ENCODE measurements at places on chromosomes 13 and 19.

DNA sequence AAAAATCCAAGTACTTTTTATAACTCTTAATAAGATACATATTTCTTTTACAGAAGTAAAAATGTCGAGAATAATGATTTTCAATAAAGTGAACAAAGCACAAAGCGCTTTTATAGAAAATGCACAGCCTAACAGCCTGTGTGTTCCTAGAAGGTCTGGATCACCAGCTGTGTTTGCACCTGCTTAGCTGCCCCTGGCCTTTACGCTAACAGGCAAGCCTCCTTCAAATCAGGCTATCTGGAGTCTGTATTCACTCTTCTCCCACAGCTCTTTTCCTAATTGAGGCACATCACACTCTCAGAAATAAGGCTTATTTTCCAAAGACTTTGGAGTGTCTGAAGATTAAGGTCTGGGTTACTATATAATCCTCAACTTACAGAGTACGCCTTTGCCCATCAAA is 183.1 kb downstream of the LHFPL6 start:
- H3K4me1 ChIP-seq: no peaks in the 10 kb centered on the region
- no peak overlapping the region for H3K27ac ChIP-seq
- no peaks in the 10 kb centered on the region for H3K27me3 ChIP-seq

DNA sequence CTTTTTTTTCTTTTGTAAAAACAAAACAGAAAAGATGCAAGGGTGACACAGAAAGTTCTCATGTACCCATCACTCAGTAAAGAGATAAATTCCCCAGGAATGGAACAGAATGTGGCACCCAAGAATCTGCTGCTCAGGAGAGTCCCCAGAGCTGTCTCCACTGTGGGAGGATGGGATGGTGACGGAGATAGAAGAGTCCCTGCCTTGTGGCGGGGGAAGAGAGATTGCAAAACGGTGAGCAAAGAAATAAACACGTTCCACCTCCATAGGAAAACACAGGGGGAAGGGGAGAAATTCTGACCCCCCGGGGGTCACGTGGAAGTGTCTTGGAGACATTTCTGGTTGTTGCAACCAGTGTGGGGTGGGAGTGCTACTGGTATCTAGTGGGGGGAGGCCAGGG is 76.4 kb downstream of the INSR start:
- H3K36me3 ChIP-seq: no peaks in the 10 kb centered on the region
- no peak overlapping the region for H3K4me3 ChIP-seq
- no peaks in the 10 kb centered on the region for H3K27me3 ChIP-seq
- peaks cover 10% of the 10 kb centered on the region for H3K4me1 ChIP-seq

DNA sequence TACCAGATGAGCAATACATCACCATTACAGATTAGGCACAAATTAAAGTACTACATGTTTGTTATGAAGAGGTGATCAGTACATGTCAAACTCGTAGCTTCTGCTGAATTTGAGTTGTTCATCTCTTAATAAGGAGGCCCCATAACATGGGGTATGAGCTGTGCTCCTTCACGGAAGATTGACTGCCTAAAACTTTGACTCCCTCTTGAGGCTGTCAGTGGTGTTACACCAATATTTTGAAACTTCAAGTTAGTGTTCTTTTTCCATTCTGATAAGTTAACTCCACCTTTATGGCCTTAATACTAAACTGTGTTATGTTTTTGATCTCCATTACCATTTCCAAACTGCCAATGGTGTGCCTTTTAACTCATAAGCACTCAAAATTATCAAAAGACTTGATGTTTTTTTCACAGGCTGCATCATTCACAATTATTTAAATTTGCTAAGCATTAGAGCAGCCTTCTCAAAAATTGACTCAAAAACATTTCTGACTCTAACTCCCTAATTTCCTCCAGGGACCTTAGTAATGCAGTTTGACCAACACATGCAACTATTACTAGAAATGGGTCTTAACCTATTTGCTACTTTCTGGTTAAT is 1591.5 kb downstream of the PCDH9 start:
- no peak for DNase-seq
- no peaks in the 10 kb centered on the region for H3K27me3 ChIP-seq
- no peak overlapping the region for H3K27ac ChIP-seq
- no peak overlapping the region for H3K4me3 ChIP-seq
- no peaks in the 10 kb centered on the region for H3K4me1 ChIP-seq

DNA sequence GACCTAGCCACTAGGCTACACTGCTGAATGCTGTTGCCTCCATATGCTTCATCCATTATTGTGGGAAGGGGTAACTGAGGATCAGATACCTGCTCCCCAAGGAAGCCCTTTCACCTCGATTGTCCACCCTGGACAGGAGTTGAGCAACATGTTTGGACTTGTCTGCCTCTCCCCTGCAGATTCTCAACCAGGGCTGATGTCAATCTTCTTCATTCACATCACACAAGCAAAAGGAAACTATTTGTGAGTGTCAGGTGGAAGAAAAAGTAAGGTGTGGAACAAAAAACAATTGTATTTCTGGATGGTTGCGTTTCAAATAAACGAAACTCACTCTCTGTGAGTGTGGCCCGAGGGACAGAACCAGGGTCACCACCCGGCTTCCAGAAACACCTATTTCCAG is 29.5 kb upstream of the MUC16 start:
- H3K27me3 ChIP-seq: no peaks in the 10 kb centered on the region
- no peak overlapping the region for H3K27ac ChIP-seq
- H3K36me3 ChIP-seq: no peaks in the 10 kb centered on the region
- H3K4me3 ChIP-seq: no peak overlapping the region
- DNase-seq: no peak
- no peaks in the 10 kb centered on the region for H3K4me1 ChIP-seq

GRCh38 chr13:29908416-29909080 is 58.1 kb upstream of the UBL3 start:
- no peak overlapping the region for H3K27ac ChIP-seq
- H3K4me3 ChIP-seq: no peak overlapping the region
- H3K27me3 ChIP-seq: no peaks in the 10 kb centered on the region
- peak; percentile 42 for DNase-seq

GRCh38 chr19:33564836-33565338 is 43.3 kb upstream of the PEPD start:
- no peak for DNase-seq
- no peaks in the 10 kb centered on the region for H3K27me3 ChIP-seq
- no peak overlapping the region for H3K27ac ChIP-seq

DNA sequence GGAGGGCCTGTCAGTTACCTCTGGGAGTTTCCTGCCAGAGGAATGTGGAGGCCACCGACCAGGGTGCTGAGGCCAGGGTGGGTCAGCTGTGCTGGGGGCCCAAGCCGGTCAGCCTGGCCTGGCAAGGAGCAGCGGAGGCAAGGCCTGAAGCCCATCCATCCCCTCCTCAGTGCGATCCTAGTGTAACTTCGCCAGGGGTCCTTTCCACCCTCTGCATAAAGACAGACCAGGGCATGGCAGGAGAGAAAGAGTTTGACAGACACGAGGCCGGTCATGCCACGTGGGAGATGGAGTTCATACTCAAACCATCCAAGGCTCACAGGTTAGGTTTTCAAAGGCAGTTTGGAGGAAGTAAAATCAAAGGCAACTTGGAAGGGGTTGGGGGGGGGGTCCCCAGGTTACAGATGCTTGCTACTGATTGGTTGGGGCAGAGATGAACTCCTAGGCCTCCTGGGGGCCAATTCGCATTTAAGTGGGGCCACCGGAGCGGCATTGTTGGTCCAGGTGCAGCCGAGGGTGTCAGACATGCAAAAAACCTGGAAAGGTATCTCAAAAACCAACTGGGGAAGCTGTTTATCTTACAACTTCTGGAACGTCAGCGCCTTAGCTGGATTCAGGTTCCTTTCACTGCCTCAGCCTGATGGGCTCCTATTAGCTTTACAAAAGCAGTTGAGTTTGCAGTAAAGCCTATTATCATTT is 36.8 kb upstream of the DPRX start:
- H3K27me3 ChIP-seq: no peaks in the 10 kb centered on the region
- no peak for DNase-seq
- H3K4me1 ChIP-seq: no peaks in the 10 kb centered on the region
- H3K4me3 ChIP-seq: no peak overlapping the region
- H3K27ac ChIP-seq: no peak overlapping the region
- H3K36me3 ChIP-seq: no peaks in the 10 kb centered on the region

- H3K27me3 ChIP-seq: no peaks in the 10 kb centered on the region
- no peaks in the 10 kb centered on the region for H3K4me1 ChIP-seq
- H3K36me3 ChIP-seq: no peaks in the 10 kb centered on the region
- no peak overlapping the region for H3K27ac ChIP-seq
- DNase-seq: no peak
Observed at GRCh38 chr13:66578305-66578704, 651.8 kb downstream of the PCDH9 start.

GRCh38 chr19:31597616-31598015 is 248.4 kb upstream of the TSHZ3 start:
- DNase-seq: no peak
- H3K36me3 ChIP-seq: no peaks in the 10 kb centered on the region
- no peak overlapping the region for H3K4me3 ChIP-seq
- H3K27me3 ChIP-seq: no peaks in the 10 kb centered on the region
- H3K27ac ChIP-seq: no peak overlapping the region

DNA sequence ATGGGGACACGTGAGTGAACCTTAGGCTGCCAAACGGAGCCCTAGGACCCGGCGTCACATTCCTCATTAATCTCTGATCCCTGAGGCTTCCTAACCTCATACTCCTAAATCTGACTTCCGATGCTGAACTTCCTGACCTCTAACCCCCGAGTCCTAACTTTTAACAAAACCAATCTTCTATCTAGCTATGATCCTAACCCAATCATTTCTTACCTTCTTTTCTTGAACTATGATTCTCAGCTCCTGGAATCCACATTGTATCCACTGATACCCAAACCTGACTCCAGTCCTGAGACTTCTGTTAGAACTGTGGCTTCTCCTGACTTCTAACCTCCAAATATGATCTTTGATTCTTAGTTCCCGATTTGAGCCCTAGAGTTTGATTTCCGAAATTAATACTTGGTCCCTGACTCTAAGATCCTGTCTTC is 447 bp downstream of the NFKBIB start:
- peak overlapping the region; percentile 87 for H3K27ac ChIP-seq
- H3K4me3 ChIP-seq: peak overlapping the region; percentile 92
- DNase-seq: no peak

- H3K4me3 ChIP-seq: no peak overlapping the region
- DNase-seq: no peak
- H3K36me3 ChIP-seq: no peaks in the 10 kb centered on the region
- H3K4me1 ChIP-seq: no peaks in the 10 kb centered on the region
Observed at GRCh38 chr13:112346173-112346898, 29.8 kb upstream of the SPACA7 start.

GRCh38 chr13:89748716-89749115 is 1598.8 kb upstream of the MIR17HG start:
- no peaks in the 10 kb centered on the region for H3K4me1 ChIP-seq
- H3K4me3 ChIP-seq: no peak overlapping the region
- H3K27me3 ChIP-seq: no peaks in the 10 kb centered on the region
- H3K27ac ChIP-seq: no peak overlapping the region
- no peaks in the 10 kb centered on the region for H3K36me3 ChIP-seq

DNA sequence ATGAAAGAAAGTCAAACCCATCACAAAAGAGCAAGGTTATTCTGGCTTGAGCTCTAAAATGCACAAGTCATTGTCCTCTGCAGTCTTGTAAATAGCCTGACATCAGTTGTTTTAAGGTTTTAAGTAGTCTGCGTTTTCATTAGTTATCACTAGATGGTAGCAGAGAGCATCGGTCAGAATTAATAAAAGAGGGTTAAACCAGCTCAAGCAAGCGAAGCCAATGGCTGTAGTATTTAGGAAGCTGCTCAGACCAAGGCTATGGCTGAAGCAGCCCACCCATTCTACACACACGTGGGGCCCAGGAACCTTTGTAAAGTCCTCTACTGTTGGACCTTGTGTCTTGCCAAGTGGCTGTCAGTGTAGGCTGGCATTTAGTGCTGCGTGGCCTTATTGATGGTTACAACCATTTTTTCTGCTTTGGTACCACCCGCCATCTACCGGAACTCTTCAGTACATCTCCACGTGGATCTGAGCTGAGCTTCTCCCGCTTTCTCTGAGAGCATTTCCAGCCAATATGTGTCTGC is 13.3 kb upstream of the ZNF57 start:
- H3K27me3 ChIP-seq: no peaks in the 10 kb centered on the region
- H3K36me3 ChIP-seq: no peaks in the 10 kb centered on the region
- no peaks in the 10 kb centered on the region for H3K4me1 ChIP-seq
- no peak for DNase-seq

DNA sequence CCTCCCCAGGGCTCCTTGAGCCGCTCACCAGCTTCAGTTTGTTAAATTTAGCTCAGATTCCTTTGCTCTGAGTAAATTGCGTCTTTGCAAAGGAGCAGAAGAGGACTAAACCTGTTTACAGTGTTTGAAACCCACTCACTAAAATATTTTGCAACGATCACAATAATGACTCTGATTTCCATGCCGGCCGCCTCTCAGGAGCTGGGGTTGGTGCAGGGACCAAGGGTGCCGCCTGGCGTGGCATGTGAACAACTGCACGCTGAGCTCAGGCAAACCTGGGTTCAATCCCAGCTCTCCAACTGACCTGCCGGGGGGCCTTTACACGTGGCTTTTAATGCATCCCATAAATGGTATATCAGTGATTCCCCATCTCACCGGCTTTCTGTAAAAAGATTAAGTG is 68.7 kb upstream of the CACNA1A start:
- H3K4me3 ChIP-seq: no peak overlapping the region
- no peaks in the 10 kb centered on the region for H3K4me1 ChIP-seq
- no peaks in the 10 kb centered on the region for H3K27me3 ChIP-seq
- H3K27ac ChIP-seq: no peak overlapping the region
- no peaks in the 10 kb centered on the region for H3K36me3 ChIP-seq
- DNase-seq: no peak

DNA sequence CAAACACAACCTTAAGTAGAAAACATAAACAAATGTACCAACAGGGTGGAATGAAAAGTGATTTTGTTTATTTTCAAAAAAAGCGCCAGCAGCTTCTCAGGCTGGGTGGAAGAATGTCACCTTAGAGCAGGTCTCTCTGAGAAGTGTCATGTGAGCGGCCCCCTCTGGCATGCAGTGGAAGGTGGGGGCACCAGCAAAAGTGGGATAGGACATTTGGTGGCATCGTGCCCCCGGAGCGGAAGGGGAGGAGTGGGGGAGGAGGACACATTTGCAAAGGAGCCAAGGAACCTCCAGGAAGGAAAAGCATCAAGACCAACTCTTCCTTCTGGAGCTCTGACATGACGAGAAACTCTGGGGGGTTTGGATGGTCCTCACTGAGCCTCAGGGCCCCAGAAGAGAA is 635.3 kb downstream of the UQCRFS1 start:
- no peaks in the 10 kb centered on the region for H3K4me1 ChIP-seq
- H3K27ac ChIP-seq: no peak overlapping the region
- H3K27me3 ChIP-seq: no peaks in the 10 kb centered on the region
- H3K4me3 ChIP-seq: no peak overlapping the region
- no peaks in the 10 kb centered on the region for H3K36me3 ChIP-seq

- H3K4me3 ChIP-seq: no peak overlapping the region
- H3K4me1 ChIP-seq: no peaks in the 10 kb centered on the region
- no peaks in the 10 kb centered on the region for H3K36me3 ChIP-seq
- DNase-seq: no peak
- no peaks in the 10 kb centered on the region for H3K27me3 ChIP-seq
Observed at GRCh38 chr13:32211813-32212212, 103.3 kb downstream of the ZAR1L start.

DNA sequence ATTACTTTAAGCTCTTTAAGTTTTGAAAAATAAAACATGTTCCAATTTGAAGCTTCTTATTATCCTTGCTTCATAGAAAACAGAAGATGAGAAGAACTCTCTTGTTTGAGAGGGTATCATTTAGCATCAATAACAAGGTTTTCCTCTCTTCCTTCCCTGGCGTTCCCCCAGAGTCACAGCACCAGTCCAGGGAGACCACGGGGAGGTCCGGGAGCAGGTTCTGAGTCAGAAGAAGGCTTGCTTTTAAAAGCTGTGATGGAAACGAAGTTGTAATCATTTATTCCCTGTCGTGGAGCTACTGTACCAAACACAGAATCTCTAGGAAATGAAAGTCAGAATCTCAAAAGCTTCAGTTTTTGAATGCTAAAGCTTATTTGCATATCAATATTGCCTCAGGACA is 174.0 kb upstream of the LSM14A start:
- DNase-seq: no peak
- no peaks in the 10 kb centered on the region for H3K27me3 ChIP-seq
- H3K36me3 ChIP-seq: no peaks in the 10 kb centered on the region
- no peak overlapping the region for H3K27ac ChIP-seq
- H3K4me1 ChIP-seq: no peaks in the 10 kb centered on the region
- no peak overlapping the region for H3K4me3 ChIP-seq

Measured in uterus (tissue), 4 donors.